ENCODE measurements at places on chromosomes 12 and 14.
A peak's percentile ranks its signal among the peaks of the same experiment; 100 is the strongest.

DNA sequence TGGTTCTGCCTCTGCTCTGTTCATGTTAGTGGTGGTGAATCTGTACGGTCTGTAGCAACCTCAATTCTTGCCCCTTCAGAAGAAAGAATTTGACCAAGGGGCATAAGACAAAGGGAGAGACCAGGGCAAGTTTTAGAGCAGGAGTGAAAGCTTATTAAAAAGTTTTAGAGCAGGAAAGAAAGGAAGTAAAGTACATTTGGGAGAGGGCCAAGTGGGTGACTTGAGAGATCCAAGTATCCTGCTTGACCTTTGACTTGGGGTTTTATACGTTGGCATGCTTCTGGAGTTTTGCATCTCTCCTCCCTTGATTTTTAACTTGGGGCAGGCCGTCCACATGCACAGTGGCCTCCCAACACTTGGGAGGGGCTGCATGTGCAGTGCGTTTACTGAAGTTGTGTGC lies 225.0 kb downstream of the CRADD start:
- DNase-seq, result no peak

DNA sequence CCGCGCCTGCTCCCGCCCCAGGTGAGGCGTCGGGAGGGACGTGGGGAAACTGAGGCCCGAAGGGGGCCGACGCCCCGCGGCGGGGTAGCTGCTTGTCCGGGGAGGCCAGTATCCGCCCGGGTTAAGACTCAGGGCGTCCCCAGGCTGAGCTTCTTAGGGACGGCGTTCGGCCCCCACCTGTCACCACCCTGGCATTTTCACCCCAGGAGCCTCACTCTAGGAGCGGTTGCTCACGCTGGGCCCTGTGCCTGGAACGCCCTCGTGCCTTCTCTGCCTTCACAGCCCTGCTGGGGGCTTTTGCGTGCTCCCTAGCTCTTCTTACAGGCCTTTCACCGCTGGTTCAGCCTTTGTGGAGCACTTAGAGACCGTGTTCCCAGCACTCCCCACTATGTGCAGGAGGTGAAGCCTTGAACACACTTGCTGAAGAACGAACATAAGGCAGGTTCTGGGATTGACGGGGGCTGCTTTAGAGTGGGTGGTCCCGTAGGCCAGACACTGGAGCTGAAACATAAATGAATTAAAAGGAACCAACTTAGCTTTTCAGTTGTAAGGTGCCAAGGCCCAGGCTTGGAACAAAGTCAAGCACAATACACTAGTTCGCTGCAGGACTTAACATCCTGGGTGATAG lies 601 bp downstream of the ZNF839 start:
- DNase-seq, result peak; percentile 60

GRCh38 chr12:103382736-103383346 lies 112.9 kb downstream of the C12orf42 start:
- DNase-seq, result no peak

DNA sequence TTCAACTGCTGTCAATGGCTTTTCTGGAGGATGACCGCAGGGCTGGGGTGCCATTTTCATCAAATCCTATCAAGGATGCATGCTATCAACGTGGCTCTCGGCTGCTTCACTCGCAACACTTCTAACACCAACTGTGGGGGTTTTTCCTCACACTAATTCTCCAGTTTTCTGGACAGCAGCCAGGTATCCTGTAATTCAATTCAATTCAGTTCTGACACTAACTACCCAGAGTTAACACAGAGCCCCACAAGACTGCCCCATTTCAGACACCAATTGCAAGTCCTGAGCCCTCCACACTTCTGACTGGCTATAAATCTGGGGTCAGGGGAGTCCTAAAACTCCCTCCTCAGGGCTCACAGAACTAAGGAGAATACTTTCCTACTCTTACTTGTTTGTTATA lies 55.3 kb upstream of the TMCC3 start:
- no peak for DNase-seq

DNA sequence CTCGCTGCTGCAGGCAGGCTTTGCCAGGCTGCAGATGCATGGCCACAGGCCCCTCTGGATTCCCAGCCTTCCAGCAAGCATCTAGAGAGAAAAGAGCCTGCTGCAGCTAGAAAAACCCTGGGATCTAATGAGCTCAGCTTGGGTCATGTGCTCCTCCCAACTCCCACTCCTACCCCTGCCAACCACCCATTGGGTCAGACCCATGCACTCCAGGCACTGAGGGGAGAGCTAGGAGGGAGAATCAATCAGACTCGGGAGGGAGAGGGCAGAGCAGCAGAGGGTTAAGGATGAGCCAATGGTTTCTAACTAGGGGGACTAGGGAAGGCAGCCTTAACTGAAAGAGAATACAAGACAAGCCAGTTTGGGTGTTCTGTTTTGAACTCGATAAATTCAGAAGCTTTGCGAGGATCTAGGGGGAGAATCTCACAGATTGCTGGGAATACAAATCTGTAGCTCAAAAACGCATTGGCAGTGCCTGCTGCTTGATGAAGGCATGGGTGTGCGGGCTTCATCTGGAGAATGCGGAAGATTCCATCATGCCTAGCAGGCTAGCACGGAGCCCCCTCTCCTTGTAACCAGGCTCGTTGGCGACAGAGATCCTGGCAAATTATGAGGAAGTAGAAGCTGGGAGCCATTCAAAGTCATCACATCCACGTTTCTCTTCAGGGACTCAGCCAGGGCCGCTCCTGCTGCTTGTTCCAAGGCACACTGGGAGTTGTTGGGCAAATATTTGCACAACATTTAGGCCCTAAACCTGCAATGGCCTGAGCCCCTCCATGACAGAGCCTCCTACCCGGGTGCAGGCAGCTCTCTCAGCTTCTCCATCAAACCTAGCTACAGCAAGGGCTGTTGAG lies 56.4 kb downstream of the VCPKMT start:
- no peak for DNase-seq

DNA sequence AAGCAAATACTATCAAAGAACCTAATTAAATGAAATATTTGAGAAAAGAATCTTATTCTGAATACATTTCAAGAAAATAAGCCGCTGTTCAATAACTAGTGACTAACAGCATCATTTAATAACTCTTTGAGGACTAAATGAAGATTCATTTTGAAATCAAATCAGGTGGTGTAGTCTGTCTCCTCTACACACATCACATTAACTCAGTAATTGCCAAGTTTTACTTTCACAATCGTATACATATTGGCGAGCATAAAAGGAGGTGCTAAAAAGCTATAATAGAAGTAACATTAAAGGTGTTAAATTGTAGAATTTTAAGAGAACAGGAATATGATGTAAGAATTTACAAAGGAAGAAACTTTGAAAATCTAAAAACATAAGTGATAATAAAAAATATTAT lies 185.1 kb downstream of the MDGA2 start:
- DNase-seq, result no peak

- DNase-seq, result no peak
Observed at GRCh38 chr12:106764738-106765137, 9.7 kb upstream of the RIC8B start.

GRCh38 chr14:101063121-101063520 lies 159.6 kb upstream of the RTL1 start:
- DNase-seq, result no peak

- DNase-seq, result no peak
Observed at GRCh38 chr12:21627924-21628323, 23.3 kb upstream of the GYS2 start.

GRCh38 chr12:108313606-108314351 lies 25.3 kb downstream of the CMKLR1 start:
- no peak for DNase-seq

DNA sequence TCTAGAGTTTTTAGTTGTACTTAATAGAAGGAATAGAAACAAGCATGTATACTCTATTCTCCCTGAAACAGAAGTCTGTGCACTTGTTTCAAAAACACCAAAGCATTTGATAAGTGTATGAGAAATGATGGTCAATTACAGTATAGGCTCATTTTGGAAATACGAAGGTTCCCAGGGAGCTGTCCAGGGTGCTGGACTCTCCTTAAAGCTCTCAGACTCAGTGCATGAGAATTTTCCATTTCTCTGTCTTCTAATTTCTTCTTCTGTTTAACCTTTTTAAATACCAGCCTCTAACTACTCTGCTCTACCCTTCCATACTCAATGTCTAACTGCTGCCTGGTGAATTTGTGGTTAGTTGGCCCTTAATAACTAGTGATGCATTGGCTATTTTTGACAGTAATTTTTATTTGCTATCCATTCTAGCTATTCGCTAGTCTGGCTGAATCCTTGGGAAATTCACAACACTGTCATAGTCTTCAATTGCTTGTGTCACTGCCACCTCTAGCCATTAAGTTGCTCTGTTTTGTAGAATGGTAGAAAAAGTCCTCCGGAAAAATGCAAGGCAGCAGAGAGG lies 229.2 kb downstream of the NRXN3 start:
- no peak for DNase-seq

DNA sequence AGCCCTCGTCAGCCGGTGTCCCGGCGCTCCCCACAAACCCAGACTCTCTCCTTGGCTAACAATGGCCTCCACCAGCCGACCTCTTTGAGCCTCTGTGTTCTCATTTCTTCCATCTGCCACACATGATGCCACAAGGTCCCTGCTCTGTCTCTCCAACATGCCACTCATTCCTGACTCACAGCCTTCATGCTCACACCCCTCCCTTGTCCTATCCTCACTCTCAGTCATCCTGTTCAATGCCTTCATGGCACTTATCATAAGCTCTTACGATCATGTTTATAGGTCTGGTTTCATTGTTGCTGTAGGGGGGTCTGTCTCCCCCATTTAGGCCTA lies 9.6 kb upstream of the SERPINA11 start:
- DNase-seq, result no peak

DNA sequence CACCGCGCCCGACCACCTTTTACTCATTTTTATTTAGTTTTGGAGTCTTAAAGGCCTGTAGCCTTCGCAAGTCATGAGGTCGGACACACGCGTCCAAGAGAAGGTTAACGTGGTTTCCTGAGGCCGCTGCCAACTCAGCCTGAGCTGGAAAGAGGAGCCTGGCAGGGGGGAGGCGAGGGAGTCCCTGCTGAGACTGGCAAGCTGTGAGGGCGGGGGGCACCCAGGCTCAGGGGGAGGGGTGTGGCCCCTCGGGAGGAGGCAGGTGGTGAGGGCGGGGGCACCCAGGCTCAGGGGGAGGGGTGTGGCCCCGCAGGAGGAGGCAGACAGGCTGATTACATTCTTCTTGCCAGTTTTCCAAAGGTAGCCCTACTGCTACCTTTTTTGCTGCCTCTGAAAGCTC lies 143.2 kb downstream of the PIWIL1 start:
- no peak for DNase-seq

GRCh38 chr12:121580959-121581685 lies at the start of gene KDM2B:
Gene KDM2B (minus strand): TSS chr12:121581023. CDS start chr12:121580911, 112 bp downstream.
- peak; percentile 40 for DNase-seq

DNA sequence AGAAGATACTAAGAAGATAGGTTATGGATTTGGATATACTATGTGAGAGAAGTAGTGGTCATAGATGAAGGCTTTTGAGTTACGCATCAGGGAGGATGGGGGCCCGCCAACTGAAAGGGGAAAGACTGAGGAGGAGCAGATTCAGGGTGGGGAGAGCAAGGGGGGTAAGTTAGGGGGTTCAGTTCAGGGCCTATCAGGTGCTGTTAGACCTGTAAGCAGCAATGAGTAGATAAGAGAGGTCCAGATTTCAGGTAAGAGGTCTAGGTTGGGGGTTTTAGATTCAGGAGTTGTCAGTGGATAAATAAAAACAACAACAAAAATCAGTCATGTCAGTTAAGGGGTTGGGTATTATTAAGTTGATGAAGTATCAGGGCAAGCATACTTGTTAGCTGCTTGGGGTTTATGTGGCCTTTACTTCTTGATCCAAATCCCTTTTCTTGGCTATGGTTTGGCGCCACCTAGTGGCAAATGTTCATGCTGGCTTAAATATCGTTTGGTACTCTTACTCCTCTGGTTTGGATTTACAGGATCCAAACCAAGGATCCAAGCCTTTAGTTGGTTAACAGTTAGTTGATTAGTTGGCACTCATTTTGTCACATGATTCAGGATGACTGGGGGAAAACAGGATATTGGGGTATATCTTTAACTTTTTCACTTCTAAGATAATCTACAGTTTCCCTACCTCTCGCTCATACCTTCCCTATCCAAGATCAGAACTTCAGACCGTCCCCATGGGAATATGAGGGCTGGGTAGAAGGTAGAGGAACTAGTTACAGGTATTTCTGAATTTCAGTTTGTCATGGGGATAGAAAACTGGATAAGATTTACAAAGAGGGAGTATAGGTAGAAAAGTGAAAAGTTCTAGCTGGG lies 65.1 kb downstream of the PCNX1 start:
- DNase-seq, result peak; percentile 87

DNA sequence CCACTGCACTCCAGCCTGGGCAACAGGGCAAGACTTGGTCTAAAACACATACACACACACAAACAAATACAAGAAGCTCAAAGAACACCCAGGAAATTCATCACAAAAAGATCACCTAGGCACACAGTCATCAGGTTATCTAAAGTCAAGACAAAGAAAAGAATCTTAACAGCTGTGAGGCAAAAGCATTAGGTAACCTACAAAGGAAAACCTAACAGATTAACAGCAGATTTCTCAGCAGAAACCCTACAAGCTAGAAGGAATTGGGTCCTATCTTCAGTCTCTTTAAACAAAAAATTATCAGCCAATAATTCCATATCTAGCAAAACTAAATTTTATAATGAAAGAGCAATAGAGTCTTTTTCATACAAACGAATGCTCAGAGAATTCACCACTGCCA lies 22.4 kb downstream of the CEP83 start:
- no peak for DNase-seq

- no peak for DNase-seq
Observed at GRCh38 chr12:114500775-114501473, 95.0 kb upstream of the TBX5 start.

- peak; percentile 52 for DNase-seq
Observed at GRCh38 chr12:124545508-124546418, 21.6 kb downstream of the NCOR2 start.

GRCh38 chr14:95185767-95186392 lies 28.6 kb upstream of the DICER1 start:
- DNase-seq, result no peak

GRCh38 chr14:61561104-61561503 lies 134.2 kb upstream of the HIF1A start:
- peak; percentile 83 for DNase-seq

GRCh38 chr12:79424109-79424721 lies 266.5 kb downstream of the PAWR start:
- DNase-seq, result peak; percentile 98

- peak; percentile 43 for DNase-seq
Observed at GRCh38 chr12:21941506-21942376, 515 bp upstream of the ABCC9 start.

DNA sequence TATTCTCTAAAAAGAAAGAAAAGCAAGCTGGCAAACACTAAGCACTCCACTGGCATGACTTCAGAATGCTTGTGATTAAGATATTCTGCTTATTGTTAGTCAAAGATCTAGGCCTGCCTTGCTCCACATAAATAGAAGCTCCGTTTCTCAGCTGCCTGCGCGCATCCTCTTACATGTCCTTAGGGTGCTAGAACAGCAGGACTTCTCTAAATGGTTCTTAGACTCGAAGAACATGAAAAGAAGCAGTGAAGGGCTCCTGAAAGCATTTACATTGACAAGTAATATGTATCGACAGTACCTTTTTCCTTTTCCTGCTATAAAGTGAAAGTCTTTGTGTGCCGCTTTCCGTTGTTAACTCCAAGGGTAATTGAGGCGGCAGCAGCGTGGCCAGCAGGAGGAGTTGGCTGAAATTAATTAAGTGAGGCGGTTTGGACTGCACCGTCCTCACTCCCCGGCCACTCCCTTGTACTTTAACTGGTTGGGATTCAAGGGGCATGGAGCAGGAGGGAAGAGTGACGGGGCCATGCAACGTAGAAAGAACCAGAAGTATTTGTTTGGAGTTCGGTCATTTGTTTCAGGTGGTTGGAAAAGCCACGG lies 34.2 kb upstream of the OTX2 start:
- DNase-seq, result no peak

Data from AG10803 (cell line).